ENCODE measurements at places on chromosomes 11 and 22.

DNA sequence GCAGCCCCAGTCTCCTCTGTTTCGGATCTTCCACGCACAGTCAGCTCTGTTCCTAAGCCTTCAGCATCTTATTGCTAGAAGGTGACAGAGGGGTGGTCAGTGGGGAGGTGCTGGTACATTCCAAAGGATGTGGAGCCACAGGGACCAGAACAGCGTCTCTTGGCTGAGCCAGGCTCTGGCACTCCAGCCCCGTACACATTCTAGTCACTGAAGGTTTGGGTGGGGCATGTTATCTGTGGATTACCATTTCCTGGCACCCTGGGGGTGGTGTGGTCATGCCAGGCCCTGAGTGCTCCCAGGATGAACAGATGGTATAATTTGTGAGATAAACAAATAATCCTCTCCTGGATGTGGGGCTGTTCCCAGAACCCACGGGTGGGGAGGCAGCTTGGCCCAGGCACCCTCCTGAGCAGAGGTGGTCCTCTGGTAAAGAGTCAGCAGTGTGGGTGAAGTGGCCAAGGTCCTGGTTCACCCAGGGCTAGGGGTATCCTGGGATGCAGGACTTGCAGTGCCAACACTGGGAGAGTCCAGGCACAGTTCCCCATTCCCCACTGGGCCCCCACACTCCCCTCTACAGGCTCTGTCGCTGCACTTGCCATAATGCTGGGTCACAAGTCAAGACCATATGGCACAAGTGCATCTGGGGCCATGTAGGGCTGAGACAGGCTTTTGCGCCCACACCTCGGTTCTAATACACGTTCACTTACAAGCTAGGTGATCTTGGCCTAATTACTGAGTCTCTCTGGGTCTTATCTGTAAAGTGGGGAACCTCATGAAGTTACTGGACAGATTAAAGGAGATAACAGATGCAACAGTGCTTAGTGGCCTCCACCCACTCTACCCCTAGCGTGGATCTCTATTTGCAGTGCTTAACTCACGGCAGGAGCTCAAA, 33.0 kb downstream of the DKK3 start:
- no peak for DNase-seq

DNA sequence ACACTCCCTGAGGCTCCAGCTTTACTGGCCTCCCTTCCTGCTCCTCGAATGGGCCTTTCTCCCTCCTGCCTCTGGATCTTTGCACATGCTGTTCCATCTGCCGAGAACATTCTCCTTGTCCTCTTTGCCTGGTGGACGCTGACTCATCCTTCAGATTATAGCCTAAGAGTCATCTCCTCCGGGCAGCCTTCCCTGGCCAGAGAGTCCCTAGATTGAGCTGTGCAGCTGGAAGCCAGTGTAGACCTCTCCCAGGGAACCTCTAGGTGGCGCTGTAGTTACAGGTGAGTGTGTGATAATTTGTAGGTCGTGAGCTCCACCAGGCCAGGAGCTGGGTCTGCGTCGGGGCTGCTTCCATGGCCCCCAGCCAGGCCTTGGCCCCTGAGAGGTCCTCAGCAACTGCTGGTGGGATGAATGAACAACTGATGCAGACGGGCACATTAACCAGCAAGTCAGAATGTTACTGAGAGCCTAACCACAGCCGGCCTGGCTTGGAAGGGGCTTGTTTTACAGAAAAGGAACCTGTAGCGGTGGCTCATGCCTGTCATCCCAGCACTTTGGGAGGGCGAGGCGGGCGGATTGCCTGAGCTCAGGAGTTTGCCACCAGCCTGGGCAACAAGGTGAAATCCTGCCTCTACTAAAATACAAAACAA, 8.7 kb downstream of the PNPLA5 start:
- peak; percentile 33 for DNase-seq

DNA sequence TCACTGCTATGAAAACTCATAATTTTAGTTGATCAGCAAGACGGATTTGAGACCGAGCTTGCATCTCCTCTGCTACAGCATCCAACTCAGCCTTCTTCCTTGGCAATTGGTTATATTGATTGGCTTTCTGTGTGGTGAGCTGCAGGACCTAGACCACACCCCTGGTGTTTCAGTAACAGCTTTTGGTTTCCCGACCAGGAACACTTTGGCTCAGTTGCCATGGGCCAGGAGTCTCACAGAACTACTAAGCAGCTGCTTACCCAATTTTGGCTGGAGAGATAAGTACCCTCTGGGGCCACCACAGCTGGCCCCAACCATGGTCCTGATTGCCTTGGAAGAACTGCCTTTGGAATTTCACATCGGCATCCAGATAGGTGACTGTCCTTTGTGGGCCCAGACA, at the start of gene GLYATL1:
Gene GLYATL1 (plus strand): TSS at position 212 of the 400 bp plus-strand sequence. CDS start 7,600 bp downstream, outside the sequence.
- DNase-seq, result no peak

DNA sequence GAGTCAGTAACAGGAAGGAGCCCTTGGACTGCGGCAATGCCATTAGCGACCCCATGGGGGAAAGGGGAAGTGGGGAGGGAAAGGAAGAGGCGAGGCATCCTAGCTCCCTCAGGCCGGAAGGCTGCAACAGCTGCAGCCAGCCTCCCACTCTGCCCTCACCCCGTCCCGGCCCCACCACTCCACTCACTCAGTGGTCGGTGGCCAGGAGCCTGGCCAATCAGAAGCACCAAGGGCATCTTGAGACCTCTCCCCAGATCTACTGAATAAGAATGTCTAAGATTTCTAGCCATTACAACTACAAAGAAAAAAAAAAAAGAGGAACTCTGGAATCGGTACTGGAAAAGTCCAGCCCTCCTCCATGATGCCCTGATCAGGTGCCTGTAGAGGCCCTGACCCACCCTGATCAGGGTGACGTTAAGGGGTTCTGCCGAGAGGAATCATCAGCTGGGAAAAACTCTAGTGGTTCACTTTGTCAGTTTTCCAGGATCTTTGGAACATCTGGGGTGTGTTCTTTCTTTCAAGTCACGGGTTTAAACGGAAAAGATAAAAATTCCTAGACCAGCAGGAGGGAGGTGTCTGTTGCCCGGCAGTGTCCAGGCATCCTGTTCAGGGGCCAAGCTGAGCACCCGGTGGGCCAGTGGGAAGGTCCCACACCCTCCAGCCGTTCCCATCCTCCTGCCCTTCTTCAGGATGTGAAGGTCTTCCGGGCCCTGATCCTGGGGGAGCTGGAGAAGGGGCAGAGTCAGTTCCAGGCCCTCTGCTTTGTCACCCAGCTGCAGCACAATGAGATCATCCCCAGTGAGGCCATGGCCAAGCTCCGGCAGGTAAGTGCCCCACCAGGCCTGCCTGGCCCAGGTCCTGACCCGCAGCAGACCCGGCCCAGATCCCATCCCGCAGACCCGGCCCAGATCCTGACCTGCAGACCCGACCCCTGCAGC, 14.4 kb downstream of the OAF start:
- no peak for DNase-seq

DNA sequence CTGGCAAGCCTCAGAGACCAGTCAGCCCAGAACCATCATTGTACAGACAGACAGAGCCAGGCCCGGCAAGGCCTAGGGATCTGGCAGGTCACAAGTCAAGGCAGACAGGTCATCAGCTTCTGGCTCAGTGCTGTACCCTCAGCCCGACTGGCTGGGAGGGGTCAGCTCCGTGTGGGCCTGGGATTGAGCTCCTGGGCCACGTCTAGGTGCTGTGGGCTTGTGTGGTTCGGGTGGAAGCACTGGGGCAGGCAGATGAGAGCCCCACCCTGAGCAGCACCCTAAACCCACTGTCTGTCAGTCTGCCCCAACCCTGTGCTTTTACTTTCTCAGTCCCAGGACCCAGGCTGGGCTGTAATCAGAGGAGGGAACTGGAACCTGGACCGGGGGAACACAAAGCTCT, 26.9 kb upstream of the P2RY2 start:
- no peak for DNase-seq

GRCh38 chr11:131446590-131447275, 76.3 kb downstream of the NTM start:
- DNase-seq, result no peak

DNA sequence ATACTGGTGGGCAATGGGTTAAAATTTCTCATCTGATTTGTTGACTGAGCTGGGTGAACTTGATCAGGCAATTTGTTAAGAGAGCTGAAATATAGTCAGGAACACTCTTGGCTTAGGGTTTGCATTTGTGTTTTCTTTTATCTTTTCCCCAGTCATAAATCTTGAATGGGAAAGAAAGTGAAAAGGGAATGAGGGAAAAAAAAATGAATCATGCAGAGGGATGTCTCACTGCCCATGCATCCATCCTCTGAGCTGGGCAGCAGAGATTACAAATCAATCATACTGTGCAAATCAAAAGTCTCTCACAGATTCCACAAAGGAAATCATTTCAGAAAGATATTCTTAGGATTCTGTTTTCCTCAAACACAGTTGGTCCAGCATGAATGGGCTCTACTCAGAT, 174.2 kb upstream of the MPPED2 start:
- no peak for DNase-seq

DNA sequence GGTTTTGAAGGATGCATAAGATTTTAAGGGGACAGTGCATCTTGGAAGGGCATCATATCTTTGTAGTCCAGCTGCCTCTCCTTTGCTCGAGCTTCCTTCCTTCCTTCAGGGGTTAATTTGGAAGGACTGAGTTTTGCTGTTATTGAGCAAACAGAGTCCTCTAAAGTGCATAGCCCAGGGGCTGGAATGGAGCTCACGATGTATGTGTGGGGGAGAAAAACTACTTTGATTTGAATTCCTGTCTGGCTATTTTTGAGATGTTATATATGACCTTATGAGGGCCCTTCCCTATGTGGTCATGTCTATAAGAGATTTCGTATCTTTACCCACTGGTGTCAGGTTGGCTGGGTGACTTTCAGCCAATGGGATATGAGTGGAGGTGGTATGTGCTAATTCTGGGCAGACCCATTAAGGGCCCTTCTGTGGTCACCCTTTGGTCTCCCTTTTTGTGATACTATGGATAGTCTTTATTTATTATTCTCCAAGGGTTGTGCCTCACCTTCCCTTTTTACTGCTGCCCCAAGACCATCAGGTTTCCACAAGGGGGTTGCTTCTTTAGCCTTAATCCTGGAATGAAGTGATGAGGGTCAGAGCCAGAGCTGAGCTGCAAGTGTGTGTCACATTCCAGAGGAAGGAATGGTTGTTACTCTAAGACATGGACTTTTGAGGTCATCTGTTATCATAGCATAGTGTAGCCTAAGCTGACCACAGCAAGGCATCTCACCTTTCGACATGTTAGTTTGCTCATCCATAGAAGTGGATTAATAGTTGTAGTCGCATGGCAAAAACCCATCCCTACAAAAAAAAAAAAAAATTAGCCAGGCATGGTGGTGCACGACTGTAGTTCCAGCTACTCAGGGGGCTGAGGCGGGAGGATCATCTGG, 54.6 kb downstream of the LRRC74B start:
- no peak for DNase-seq

GRCh38 chr11:74282421-74282820, 29.0 kb downstream of the P4HA3 start:
- no peak for DNase-seq

GRCh38 chr11:68447015-68447801, 13.3 kb upstream of the PPP6R3 start:
- DNase-seq, result peak; percentile 73

DNA sequence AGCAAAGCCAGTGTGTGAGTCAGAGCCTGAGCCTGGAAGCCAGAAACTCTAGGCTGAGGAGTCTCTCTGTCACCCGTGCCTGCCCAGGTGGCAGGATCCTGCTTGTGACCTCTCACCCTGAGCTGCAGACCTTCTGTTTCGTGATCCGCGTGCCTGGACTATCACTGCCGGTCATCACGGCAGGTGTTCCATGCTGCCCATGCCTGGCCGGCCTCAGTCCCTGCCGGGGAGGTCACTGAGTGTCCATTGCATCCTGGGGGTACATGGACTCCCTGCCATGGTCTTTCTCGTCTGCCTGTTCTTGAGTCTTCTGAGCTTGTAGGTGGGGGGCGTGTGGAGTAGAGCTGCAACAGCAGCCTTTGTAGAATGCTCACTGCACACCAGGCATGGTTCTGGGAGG, 1032.4 kb downstream of the TBC1D22A start:
- DNase-seq, result no peak

DNA sequence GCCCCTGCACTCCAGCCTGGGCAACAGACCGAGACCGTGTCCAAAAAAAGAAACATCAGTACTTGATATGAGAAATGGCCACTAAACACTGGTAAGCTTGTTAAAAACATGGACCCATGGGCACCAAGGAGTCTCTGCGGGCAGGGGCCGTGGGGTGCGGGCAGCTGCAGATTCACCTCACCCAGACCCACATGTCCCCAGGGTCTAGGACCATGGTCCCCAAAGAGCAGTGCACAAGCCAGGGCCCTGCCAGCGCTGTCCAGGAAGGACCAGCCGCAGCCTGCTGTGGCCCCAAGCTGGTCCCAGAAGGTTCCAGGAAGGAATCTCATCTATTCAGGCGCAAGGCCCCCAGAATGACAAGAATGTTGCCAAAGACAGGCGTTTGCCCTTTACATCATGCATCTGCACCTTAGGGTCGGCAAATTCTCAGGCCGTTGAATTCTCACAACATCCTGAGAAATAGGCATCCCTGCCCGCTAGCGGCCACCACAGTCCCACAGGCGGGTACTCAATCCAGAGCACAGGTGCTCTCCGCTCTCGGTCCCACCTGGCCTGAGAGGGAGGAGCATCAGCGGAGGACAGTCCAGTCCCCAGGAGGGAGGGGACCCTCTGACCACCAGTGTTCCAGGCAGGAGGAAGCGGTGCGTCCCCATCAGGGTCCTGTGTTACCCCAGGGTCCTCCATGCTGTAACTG, 9.5 kb downstream of the YPEL1 start:
- no peak for DNase-seq

DNA sequence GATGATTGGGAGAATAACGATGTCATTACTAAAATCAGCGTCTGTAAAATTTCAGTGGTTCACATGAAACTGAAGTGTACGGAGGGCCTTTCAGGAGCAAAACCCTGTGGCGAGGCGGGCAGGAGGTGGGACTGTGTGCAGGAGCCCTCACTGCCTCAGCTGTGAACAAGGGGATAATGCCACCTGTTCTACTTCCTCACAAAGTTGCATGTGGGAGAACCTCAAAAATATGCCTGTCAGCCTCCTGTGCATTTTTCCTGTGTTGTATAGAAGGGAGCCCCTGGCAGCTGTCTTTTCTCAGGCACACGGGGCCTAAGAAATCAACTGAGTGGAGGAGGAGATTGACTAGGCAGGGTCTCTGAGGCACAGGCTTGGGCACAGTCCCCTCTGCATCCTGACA, 43.0 kb upstream of the MYO18B start:
- DNase-seq, result no peak

- DNase-seq, result no peak
Measured at GRCh38 chr11:71251761-71252268, 562 bp downstream of the SHANK2 start.

GRCh38 chr11:58647866-58648265, 25.4 kb downstream of the CNTF start:
- no peak for DNase-seq

All from effector CD4-positive, alpha-beta T cell (primary cell).